ENCODE measurements at places on chromosomes 13 and 19. TPM values are rescaled to one million over a fixed set of nuclear protein-coding genes. Genes with fewer than 3 reads are reported as not detected.

CACNA1A gene
- total RNA-seq = 1.6 TPM

ZNF112 gene
- 2.7 TPM for total RNA-seq

PINLYP gene
- total RNA-seq = 5.4 TPM

TMEM255B gene
- 22.2 TPM for total RNA-seq

DNA sequence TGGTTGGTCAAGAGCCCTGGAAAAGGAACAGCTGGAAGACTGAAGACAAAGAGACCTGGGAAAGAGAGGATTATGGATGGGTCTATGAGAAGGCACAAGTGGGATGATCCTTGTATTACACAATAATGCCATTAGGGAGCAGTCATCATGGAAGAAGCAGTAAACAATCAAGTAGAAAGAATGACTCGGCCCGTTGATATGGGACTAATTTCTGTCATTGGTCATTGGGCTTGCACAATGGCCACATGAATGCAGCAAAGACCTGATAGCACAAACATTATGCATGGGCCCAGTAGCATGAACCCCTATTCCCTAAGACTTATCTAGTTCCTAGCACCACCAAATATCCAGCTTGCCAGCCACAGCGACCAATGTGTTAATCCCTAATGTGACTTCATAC, 390.3 kb upstream of the ZNF507 start:
- no peak for DNase-seq

DNA sequence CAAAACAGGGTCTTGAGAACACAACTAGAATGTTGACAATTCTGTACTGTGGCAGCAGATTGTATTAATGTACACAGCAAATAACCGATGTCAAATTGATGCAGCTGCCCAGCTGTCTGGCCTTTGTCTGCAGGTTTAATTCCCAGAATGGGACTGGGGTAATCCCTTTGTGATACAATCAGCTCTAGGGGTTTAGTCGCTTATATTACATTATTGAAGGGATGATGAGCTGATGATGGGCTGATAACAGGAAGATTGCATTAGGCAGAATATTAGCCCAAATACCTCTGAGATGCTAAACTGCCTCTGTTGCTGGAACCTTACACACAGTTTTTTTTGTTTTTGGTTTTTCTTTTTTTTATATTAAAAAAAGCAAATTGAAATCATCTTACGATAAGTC, 265.0 kb downstream of the RBM26 start:
- no peak for DNase-seq

DNA sequence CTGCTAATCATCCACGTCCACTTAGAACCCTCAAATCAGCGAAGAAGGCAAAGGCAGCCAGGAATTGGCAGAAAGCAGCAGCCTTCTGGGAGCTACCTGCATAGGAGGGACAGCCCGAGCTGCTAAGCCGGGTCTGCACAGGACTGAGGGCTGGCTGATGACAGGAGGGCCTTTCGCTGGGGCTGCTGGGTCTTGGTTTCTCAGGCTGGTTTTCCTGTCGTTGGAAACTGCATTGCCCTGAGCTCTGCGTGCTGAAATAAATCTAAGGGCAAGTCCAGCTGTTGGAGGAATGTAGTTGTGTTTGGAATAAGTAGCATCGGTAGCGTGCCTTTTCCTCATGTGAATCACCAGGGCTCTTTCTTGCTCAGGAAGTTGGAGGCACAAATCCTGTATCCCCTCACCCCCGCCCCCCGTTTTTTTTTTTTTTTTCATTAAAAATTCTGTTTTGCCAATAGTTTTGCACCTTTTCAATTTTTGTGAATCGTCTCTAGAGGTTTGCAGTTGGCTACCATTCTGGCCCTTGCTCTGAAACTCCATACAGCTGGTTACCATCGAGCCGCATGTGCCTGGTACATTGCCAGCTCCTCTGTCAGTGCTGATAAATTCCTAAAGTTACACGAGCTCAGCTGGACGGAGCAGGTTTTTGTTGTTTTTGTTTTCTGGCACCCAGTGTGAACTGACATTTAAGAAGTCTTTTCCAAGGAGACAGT, 193.9 kb upstream of the RNF113B start:
- no peak for DNase-seq

GRCh38 chr19:7926021-7926726, at the start of gene CTXN1:
TSS of gene CTXN1 (minus strand) at chr19:7926135. CDS start at chr19:7925538, 597 bp downstream.
- peak; percentile 93 for DNase-seq

SHC2 gene
- 25.5 TPM for total RNA-seq

DNA sequence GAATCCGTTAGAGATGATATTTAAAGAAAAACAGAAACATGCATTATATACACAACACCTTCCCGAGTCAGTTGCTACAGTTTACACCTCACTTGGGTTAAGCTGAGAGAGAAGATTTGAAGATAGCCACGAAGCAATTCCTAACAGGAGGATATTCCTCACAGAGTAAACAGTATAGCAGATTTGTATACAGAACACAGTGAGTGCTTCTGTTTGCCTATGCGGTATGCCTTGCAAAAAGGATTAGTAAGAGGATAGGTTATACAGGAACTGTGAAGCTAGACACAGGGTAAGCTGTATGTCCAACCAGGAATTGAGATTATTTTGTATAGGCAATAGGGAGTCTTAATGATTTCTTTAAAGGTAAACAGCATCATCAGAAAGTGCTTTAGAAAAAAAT, 471.8 kb downstream of the LIG4 start:
- DNase-seq = no peak

CEACAM5 gene
- total RNA-seq = not detected

DNA sequence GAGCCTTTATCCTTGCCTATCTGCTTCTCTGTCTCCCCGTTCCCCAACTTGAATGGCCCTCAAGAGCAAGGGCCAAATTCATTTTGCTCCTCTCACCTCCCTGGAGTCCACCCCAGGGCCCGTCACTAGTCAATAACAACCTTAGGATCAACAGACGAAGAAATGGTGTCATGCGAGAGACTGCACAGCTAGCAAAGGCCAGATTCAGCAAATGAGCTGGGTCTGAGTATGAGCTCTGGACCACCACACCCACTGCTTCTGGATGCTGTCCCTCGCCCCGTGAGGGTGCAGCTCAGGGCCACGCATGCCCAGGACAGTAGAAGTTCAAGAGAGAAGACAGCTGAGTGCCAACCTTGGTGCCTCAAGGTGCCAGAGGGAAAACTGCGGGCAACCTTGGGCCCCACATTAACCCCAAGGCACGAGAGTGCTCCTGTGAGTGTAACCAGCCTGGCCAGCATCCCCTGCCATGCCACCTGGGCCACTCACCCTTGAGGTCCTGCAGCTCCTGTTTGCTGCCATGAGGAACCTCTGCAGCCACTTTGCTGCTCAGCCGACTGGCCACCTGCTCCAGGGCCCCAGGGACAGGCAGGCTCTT, 11.8 kb upstream of the AKAP8L start:
- no peak for DNase-seq

DNA sequence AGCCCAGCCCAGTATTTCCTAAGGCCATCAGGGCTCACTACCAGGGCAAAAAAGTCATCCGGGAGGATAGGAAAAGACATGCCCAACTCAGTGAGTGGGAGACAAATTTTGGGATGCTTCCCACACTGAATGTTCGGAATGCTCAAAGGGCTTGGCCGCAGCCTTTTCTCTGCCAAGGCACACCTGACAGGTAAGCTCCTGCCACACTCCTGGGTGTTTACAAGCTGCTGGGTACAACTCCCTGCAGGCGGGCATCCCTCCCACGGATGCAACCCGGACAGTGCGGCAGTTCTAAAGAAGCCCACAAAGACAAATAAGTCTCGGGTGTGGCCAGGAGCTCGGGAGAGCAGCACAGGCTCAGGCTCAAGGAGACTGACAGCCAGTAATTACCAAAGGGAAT, 28.1 kb downstream of the SLC7A1 start:
- DNase-seq = no peak

- DNase-seq = no peak
Observed at GRCh38 chr13:92510416-92510815, 716.2 kb upstream of the GPC6 start.

DNA sequence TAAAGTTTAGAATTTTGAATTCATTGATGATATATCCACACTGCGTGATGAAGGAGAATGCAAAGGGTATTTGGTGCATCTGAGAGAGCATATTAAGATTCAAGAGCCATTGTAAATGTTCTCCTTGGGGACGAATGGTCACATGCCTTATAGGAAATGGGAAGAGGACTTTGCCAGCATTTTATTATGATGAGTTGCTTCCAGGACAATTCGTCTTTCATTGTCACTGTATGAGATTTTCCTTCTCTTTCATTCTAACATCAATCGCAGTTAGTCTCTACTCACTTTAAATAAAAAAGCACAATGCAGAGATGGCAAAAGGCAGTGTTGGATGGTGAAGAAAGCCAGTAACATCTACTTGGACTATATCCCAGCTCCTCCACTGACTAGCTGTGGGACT, 21.4 kb downstream of the WDFY2 start:
- no peak for DNase-seq

KCTD12 gene
- 164 TPM for total RNA-seq

- no peak for DNase-seq
Observed at GRCh38 chr13:42808341-42808940, 27.1 kb downstream of the FAM216B start.

DNA sequence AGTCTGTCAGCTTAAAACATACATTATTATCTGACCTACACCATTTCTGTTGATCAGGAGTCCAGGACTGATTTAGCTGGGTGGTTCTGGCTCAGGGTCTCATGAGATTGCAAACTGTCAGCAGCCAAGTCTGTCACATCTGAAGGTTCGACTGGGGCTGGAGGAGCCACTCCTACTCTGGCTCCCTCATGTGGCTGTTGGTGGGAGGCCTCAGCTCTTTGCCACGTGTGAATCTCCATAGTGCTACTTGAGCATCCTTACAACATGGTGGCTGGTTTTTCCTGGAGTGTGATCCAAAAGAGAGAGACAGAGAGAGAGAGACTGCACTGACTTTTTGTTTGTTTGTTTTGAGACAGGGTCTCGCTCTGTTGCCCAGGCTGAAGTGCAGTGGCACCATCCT, 63.6 kb upstream of the NFIC start:
- no peak for DNase-seq

DNA sequence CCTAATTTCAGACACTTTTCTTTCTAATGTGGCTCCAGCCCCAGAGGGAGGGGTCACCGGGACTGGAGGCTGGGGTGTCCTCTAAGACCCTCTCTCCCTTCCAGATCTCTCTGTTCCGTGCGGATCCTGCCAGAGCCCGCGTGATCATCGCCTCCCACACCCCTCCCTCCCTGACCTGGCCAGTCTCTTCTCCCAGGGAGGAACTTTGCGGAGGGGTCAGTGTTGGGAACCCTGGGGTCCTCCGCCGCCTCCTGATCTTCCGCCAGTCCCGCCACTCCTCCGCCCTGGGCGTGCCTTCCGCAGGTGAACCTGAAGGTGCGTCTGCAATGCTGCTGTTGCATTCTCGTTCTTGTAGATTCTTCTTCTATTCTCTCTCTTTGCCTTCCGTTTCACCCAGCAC, 9.1 kb downstream of the SOX21 start:
- DNase-seq = no peak

GRCh38 chr19:31716826-31717225, 367.6 kb upstream of the TSHZ3 start:
- no peak for DNase-seq

SYCN gene
- not detected for total RNA-seq

DNA sequence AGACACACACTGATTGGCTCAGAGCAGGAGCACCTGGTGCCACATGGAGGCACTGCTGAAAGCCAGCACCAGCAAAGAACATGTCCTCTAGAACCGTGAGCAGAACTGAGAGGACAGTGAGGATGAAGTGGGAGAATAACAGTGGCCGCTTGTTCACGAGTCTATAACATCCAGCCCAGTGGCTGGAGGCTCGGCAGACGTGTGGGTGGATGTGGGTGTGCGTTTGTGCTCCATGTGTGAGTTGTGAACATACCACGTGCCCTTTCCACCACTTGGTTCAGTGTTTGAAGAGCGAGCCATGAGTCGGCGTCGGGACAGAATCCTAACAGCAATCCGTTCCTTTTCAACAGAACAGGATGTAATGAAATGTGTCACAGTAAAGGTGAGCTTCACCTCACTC, 113.0 kb downstream of the SOX1 start:
- no peak for DNase-seq

- no peak for DNase-seq
Observed at GRCh38 chr19:15107061-15108010, at the start of gene SYDE1. TSS of gene SYDE1 (plus strand) at chr19:15107401. CDS start at chr19:15107434, 33 bp downstream.

Data from spleen (tissue), 13 donors.